NCI-H460 (cell line): ENCODE measurements at places on chromosomes 4 and X. TPM values are rescaled to one million over a fixed set of nuclear protein-coding genes. Genes with fewer than 3 reads are reported as not detected.

Gene MAGEB17
- total RNA-seq: not detected in 2 replicates

Gene POU3F4
- not detected in 2 replicates for total RNA-seq

Gene CTAG2
- total RNA-seq: not detected in 2 replicates

Gene SSX2
- not detected in 2 replicates for total RNA-seq

Gene OPN1MW2
- total RNA-seq: not detected in 2 replicates

Gene SERTM2
- total RNA-seq: not detected in 2 replicates

Gene GPC3
- not detected in 2 replicates for total RNA-seq

Gene INTU
- total RNA-seq: 3.2 and 3.4 TPM in 2 replicates

Gene GASK1B
- 63.1 and 83.1 TPM in 2 replicates for total RNA-seq

Gene EVC2
- total RNA-seq: not detected in 2 replicates

Gene AWAT2
- not detected in 2 replicates for total RNA-seq

Gene FHIP1A
- 0.10 and 0.12 TPM in 2 replicates for total RNA-seq

Gene CXCL3
- 11.1 and 12.8 TPM in 2 replicates for total RNA-seq

Gene AMER1
- total RNA-seq: 5.9 and 6.0 TPM in 2 replicates

Gene HSFX3
- total RNA-seq: not detected in 2 replicates
